ENCODE measurements at places on chromosomes 11 and 22. TPM values are rescaled to one million over a fixed set of nuclear protein-coding genes. Genes with fewer than 3 reads are reported as not detected.

GRCh38 chr22:25702040-25702439 lies 39.9 kb upstream of the MYO18B start:
- H3K4me1 ChIP-seq = no peaks in the 10 kb centered on the region
- DNase-seq = no peak
- no peaks in the 10 kb centered on the region for H3K36me3 ChIP-seq
- H3K4me3 ChIP-seq = no peak overlapping the region

The ARHGAP42 gene
- total RNA-seq = 1.5 TPM

- H3K27ac ChIP-seq = no peak overlapping the region
- no peak overlapping the region for H3K4me3 ChIP-seq
- no peaks in the 10 kb centered on the region for H3K4me1 ChIP-seq
- no peaks in the 10 kb centered on the region for H3K27me3 ChIP-seq
- H3K36me3 ChIP-seq = no peaks in the 10 kb centered on the region
Observed at GRCh38 chr11:21567645-21568290, 625.1 kb upstream of the ANO5 start.

GRCh38 chr11:14445542-14446530 lies 53.8 kb downstream of the COPB1 start:
- H3K4me1 ChIP-seq = no peaks in the 10 kb centered on the region
- no peaks in the 10 kb centered on the region for H3K27me3 ChIP-seq
- H3K36me3 ChIP-seq = no peaks in the 10 kb centered on the region
- no peak overlapping the region for H3K4me3 ChIP-seq
- no peak for DNase-seq
- peak overlapping the region; percentile 33 for H3K27ac ChIP-seq
